ENCODE measurements at places on chromosomes 7 and 10. TPM values are rescaled to one million over a fixed set of nuclear protein-coding genes. Genes with fewer than 3 reads are reported as not detected.

- no peak overlapping the region for H3K27ac ChIP-seq
- no peaks in the 10 kb centered on the region for H3K4me1 ChIP-seq
- H3K36me3 ChIP-seq, result no peaks in the 10 kb centered on the region
- no peak overlapping the region for H3K4me3 ChIP-seq
- H3K27me3 ChIP-seq, result no peaks in the 10 kb centered on the region
- no peak for DNase-seq
These were observed 657.0 kb downstream of the DNAJB9 start for GRCh38 chr7:109226699-109227098.

GRCh38 chr10:102113956-102114857 lies 6.0 kb downstream of the LDB1 start:
- peak overlapping the region; percentile 87 for H3K27ac ChIP-seq
- DNase-seq, result peak; percentile 27
- H3K4me1 ChIP-seq, result peaks cover 57% of the 10 kb centered on the region
- H3K4me3 ChIP-seq, result peak overlapping the region; percentile 64
- peaks cover 21% of the 10 kb centered on the region for H3K36me3 ChIP-seq

GRCh38 chr7:44962483-44963251 lies 16.1 kb downstream of the MYO1G start:
- no peak overlapping the region for H3K27ac ChIP-seq
- no peaks in the 10 kb centered on the region for H3K4me1 ChIP-seq
- no peak overlapping the region for H3K4me3 ChIP-seq
- DNase-seq, result peak; percentile 60
- no peaks in the 10 kb centered on the region for H3K27me3 ChIP-seq

GRCh38 chr7:138713191-138713590 lies 12.0 kb upstream of the SVOPL start:
- no peak for DNase-seq
- H3K36me3 ChIP-seq, result no peaks in the 10 kb centered on the region
- H3K4me3 ChIP-seq, result no peak overlapping the region
- no peaks in the 10 kb centered on the region for H3K4me1 ChIP-seq
- no peak overlapping the region for H3K27ac ChIP-seq

ETV1 gene
- total RNA-seq, result 62.8 TPM

DENND2A gene
- 12.8 TPM for total RNA-seq
